ENCODE measurements at places on chromosomes 5 and 9. TPM values are rescaled to one million over a fixed set of nuclear protein-coding genes. Genes with fewer than 3 reads are reported as not detected.

DNA sequence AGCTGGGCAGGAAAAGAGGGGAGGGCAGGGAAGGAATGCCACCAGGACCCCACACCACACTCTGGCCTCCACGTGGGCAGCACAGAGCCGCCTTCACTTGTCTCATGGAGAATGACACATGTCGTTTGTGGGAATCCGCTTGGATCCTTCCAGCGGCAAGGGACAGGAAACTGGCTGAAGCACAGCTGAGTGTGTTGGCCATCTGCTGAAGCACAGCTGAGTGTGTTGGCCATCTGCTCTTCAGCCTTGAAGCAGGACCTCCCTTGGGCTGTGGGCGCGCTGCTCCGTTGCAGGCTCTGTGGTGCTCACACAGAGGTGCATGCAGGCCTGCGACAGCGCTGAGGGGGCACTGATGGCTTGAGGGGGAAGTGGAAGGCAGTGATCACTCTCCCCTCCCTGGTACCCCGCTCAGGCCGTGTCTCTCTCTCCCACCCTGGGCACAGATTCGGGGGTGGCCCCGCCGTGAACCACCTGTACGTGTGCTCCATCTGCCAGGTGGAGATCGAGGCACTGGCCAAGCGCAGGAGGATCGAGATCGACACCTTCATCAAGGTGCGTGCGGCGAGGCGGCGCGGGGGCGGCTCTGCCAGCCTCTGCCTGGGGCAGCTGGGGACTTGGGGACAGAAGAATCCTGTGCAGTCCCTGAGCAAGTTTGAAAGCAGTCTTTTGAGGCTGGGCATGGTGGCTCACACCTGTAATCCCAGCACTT is 40.6 kb downstream of the USP20 start:
- no peak for DNase-seq
- peaks cover 9% of the 10 kb centered on the region for H3K4me1 ChIP-seq
- no peak overlapping the region for H3K4me3 ChIP-seq
- no peaks in the 10 kb centered on the region for H3K27me3 ChIP-seq
- peak overlapping the region; percentile 54 for H3K27ac ChIP-seq

DNA sequence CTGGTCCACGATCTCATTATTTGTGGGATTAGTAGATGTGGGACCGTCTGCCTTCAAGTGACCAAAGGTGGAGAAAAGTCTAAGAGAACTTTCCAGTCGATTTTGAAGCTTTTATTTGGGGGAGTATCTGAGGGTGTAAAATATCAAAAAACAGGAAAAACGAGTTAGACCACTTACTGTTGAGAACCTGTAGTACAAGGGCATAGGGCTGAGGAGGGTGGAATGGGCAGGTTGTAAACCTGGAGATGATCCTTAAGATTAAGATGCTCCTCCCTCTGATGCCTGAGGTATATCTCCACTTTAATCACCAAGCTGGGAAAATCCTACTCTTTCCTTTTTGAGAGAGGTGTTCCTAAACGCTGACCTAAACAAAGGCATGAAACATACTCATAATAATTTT is 32.0 kb upstream of the GTF2H2C start:
- H3K27ac ChIP-seq, result no peak overlapping the region
- DNase-seq, result no peak
- no peak overlapping the region for H3K4me3 ChIP-seq
- peaks cover 8% of the 10 kb centered on the region for H3K27me3 ChIP-seq
- no peaks in the 10 kb centered on the region for H3K4me1 ChIP-seq

DNA sequence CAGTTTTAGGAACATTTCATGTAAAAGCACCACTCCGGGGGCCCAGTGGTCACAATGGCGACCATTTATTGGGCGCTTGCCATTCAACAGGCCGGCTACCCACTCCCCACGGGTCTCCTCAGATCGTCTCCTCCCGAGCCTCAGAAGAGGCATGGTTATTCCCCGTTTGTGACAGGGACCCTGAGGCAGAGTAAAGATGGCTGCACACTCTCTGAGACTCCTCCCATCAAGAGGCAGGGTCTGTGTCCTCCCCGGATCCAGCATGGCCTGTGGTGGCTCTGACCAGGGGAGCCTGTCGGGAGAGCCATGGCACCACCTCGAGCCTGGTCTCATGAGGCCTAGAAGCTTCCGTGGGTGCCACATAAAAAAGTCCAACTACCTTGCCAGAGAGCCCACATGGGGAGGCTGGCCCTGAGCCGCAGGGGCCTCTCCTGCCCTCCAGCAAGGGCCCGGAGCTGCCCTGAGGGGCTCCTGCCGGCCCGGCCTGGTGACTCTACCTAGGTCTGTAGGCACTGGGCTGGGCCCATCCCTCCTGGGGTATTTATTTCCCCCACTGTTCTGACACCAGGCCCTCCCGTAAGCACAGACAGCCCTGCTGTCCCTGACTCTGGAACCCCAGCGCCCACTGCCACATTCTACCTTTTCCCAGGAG is 90.8 kb downstream of the VAV2 start:
- no peak overlapping the region for H3K27ac ChIP-seq
- no peaks in the 10 kb centered on the region for H3K27me3 ChIP-seq
- H3K4me1 ChIP-seq, result no peaks in the 10 kb centered on the region
- no peak for DNase-seq

Gene SARDH
- 2.3 TPM for total RNA-seq
